Adipocyte (in vitro differentiated cells): ENCODE measurements at places on chromosomes 1 and 21.

DNA sequence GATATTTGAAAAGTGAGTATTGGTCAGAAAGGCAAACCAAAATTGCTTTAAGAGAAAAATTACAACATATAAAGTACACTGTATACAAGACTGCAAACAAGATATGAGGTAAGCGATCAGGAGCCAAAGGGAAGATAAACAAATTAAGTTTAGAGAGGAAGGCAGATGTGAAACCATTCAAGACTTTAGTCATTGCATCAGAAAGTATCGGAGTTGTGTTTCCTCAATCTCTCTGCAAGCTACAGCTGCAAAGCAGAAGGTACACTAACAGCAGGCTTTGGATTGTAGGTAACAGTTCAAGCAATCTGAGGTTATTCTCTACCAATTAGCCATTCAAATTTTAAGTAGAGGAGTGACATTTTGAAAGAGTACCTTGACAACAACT is 21.3 kb upstream of the TLCD4 start:
- peak; percentile 34 for DNase-seq

DNA sequence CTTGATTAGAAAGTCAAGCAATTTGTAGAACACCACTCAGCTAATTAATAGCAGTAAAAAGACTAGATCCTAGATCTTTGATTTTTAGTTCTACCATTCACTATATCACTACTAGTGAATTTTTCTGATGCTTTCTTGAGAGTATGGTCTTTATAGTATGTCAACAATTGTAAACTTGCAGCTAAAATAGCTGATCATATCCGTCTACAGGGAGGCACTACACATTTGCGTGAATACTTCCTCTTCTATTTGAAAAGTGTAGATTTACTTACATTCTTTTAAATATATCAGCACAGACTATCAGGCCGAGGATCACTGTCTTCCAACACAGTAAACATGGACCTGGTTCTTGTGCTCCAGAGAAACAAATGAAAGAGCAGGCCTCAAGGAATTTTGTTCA is 18.6 kb upstream of the PTPRC start:
- DNase-seq: no peak

GRCh38 chr1:227793948-227794816 is 21.3 kb upstream of the PRSS38 start:
- peak; percentile 94 for DNase-seq

- DNase-seq: no peak
Measured at GRCh38 chr1:153833171-153833570, 58.0 kb downstream of the SLC27A3 start.

DNA sequence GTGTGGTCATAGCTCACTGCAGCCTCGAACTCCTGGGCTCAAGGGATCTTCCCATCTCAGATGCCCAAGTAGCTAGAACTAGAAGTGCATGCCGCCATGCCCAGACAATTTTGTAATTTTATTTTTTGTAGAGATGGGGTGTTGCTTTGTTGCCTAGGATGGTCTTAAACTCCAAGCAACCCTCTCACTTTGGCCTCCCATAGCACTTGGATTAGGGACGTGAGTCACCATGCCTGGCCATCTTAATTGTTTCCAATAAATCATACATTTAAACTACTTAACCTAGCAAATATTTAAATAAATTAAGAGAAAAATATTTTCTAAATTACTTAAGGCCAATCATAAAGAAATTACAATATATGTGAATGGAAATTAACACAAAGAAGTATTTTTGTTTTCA is 35.1 kb upstream of the ADGRL4 start:
- DNase-seq: peak; percentile 9

DNA sequence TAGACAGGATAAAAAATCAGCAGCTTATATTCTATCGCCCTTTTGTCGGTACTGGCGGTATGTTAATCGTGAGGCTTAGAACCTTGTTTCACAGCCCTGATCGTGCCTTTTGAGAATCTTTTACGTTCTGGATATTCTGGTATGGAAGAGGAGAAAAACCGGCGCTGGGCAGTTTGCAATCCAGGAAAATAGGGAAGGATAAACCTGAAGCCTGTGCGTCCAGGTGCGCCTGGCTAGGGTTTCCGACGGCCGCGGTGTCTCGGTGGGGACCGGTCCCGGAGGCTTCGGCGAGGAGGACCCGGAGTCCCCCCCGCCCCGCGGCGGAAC is 258 bp upstream of the SYPL2 start:
- no peak for DNase-seq

DNA sequence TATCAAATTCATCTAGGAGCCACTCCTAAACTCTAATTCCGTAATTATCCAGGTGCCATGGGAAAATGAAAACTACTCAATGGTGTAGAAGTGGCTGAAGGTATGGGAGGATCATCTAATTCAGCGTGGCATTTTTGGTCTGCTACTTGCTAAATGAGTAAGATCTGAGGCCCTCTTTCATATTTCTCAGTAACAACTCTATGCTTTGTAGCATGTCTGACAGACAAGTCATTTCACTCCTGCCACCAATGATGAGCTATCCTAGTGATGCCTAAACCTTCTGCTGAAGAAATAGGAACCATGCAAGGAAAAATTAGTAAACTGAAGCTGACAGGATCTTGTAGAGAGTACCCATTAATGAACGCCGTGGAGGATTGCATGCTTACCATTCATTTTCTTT is 145.3 kb downstream of the NTNG1 start:
- no peak for DNase-seq

DNA sequence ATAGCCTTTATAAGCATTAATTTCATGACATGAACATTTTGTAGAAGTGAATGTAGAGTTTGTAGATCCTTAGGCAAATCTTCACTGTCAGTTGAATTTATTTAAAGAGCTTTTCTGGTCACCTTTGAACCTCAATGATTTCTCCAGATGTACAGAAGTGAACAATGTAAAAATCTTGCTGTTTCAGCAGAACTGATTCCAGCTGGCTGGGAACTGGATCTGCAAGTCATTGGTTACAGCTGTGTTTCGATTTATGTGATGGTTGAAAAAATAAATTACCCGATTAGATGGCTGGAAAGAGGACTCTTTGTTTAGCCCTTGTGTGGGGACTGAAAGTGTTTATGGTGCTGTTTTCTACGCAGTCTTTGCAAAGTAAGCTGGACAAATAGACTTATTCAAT is 849.8 kb downstream of the USP25 start:
- DNase-seq: peak; percentile 31

GRCh38 chr1:107793896-107794453 is 171.0 kb downstream of the VAV3 start:
- DNase-seq: no peak

DNA sequence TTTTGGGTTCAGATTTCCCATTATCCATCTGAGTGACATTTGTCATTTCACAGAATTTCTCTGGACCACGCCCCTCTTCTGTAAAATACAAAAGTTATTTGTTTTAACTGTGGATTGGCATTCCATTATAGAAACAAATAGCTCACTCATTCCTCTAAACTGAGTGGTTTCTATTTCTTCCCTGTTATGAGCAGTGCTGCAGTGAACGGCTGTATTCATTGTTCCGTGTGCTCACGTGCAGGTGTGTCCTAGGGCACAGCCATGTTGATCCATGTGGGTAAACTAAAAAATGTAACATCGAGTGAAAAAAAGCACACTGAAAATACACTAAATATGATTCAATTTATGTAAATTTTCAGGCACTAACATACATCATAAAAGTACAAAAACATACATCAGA is 27.0 kb upstream of the IL12RB2 start:
- no peak for DNase-seq

DNA sequence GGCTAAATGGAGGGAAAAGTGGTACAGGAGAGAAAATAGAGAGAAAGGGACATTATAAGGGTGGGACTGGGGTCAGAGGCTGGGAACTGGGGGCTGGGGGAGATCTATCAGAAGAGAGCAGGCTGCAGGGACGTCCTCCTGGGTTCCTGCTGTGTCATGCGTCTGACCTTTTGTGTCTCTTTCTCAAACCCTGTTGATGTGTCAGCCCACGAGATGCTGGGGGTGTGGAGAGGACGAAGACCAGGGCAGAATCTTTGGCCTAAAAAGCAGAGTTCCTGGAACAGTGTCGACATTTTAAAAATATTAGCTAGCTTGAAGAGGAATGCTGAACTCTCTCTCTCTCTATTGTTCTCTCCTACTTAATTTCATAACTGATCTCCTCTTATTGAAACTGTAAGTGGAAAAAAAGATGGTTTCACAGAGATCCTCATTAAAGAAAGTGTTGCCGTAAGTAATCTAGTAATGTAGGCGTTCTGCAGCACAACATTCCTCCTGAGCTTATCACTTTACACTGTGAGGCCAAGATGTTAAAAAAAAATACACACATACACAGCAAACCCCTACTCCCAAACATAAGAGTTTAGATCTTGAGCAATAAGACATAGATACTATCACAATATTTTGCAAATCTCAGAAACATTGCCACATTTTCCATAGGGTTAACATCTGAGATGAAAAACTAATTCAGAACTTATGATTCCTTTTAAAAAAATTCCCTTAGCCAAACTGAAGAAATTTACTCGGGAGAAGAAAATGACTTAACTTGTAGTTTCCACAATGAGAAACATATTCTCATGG is 52.6 kb downstream of the RUNX1 start:
- DNase-seq: peak; percentile 89

DNA sequence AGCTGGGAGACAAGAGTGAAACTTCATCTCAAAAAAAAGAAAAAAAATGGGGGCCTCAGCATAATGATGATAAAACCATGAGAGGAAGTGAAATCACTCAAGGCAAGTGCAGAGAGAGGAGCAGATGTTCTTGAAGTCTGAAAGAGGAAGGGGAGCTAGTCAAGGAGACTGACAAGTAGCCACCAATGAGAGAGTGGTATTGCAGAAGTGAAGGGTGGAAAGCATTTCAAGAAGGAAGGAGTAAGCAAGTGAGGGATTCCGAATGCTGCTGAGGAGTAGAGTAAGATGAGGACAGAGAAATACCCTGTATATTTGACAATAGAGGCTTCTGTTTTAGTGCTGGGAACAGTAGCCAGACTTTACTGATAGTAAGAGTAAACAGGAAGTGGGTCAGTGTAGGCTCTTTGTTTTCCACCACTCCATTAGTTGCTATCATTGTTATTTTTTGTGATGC is 2.9 kb downstream of the TATDN3 start:
- no peak for DNase-seq

GRCh38 chr1:223074445-223075300 is 68.4 kb downstream of the TLR5 start:
- DNase-seq: no peak

DNA sequence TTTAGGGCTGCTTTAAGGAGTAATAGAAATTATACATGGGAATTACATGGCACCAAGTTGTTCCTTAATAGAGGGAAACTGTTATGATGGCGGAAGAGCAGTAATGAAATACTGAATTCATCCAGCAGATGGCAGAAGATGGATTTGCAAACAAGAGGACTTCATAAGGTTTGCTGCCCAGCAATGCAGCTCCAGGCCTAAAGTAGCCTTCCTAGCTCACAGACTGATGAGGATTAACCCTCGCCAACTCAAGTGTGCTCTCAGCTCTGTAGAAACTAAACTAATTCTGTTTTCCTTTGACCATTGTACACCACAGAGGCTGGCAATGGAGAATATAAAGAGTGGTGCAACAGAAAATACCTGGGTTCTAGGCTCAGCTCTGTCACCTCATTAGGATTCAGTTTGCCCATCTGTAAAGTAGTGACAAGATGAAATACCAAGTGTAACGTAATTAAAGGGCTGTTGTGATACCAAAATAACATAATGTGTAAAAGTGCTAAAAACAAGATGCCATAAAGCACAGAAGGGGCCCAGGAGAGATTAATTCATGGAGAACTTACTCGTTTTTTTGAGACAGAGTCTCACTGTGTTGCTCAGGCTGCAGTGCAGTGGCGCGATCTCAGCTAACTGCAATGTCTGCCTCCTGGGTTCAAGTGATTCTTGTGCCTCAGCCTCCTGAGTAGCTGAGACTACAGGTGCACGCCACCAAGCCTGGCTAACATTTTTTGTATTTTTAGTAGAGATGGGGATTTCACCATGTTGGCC is 102.4 kb upstream of the SERBP1 start:
- DNase-seq: peak; percentile 87

DNA sequence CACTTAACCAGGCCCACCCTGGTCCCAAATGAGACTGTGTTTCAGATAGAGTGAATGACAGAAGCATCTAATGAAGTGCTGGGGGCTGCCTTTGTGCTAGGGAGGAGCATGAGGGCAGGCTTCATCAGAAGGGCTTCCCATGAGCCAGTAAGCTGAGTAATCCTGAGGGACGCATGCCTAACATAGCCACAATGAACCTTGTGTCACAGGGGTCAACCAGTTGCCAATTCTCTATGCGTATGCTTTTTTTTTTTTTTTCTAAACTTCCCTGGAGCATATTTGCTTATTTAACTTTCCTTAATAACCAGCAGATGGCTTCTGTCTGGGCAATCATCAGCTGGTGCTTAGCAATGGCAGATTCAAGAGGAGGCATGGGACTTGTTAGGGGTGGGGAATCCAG is 25.5 kb upstream of the CYP2J2 start:
- no peak for DNase-seq

GRCh38 chr1:219566951-219567947 is 45.7 kb downstream of the ZC3H11B start:
- DNase-seq: peak; percentile 81

- DNase-seq: no peak
Measured at GRCh38 chr1:47985018-47985417, 12.2 kb downstream of the TRABD2B start.

DNA sequence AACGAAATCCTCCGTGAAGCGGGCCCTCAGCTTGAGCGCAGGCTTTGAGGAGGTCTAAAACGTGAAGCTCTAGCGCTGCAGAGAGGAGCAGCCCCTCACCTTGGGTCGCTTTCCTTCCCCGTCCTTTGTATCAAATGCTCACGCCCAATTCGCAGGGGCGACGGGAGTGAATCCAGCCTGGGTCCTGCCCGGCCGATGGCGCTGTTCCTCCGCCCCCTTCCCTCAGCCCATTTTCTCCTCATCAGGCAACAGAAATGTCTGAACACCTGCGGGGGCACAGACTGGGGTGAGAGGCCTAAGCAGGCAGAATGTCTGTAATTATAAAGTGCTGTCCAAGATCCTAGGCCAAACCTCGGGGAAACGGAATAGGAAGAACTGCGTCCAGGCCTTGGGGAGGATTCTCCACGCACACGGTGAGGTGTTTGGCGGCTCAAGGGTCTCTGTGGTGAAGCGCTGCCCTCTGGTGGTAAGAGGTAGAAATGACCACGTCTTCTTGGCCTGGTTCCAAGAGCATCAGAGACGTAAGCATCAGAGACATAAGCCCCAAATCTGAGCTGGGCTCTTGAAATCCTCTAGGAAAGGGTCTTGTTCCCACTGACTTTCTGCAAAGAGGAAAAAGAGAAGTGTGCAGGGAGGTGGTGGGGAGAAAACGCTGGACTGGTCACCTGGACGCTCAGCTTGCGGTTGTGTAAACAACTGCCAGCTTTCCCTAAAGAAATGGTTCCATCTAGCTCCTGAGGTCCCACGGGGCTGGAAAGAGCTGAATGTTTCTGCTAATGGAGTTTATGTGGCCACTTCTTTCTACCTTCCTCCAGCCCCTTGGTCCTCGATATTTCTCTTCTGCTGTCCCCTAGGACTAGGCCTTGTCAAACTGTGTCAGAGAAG is 92.1 kb upstream of the CD53 start:
- DNase-seq: peak; percentile 58

GRCh38 chr1:165637427-165637826 is 6.4 kb downstream of the MGST3 start:
- peak; percentile 84 for DNase-seq
